ENCODE measurements at places on chromosomes 7 and 10.
A peak's percentile ranks its signal among the peaks of the same experiment; 100 is the strongest.

DNA sequence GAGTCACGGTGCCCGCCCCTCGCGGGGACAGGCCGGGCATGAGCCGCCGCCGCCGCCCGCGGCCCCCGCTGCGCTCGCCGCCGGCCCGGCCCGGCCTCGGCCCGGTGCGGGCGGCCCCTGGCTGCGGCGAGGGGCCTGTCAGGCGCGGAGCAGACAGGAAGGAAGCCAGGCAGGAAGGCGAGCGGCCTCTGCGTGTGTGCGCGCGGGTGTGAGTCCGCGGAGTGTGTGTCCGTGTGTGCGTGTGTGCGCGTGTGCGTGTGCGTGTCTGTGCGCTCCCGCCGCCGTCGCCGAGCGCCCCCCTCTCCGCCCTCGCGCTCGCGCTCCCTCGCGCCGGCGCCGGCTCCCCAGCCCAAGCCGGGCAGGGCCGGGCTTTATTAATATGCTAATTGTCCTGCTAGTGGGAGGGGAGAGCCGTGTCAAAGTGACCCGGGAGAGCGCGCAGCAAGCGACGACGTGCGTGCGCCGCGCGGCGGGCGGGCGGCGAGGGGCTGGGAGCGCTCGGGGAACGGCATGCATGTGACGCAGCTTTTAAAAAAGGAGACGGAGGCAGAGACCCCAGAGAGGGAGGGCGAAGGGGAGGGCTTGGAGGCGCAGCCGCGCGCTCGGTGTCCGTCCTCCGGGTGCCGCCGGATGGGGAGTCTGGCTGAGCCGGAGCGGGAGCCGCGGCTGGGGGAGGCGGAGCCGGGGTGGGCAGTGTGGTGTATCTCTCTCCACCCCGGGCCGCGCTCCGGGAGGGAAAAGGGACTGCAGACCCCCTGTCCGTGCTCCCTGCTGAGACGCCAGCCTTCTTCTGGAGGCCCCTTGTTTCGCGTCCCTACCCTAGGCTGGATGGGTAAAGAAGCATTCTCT lies at the start of gene LDB1:
LDB1 (minus strand) TSS at position 227 of the 849 bp plus-strand sequence. CDS start 258 bp downstream, outside the sequence.
- DNase-seq = peak; percentile 85

DNA sequence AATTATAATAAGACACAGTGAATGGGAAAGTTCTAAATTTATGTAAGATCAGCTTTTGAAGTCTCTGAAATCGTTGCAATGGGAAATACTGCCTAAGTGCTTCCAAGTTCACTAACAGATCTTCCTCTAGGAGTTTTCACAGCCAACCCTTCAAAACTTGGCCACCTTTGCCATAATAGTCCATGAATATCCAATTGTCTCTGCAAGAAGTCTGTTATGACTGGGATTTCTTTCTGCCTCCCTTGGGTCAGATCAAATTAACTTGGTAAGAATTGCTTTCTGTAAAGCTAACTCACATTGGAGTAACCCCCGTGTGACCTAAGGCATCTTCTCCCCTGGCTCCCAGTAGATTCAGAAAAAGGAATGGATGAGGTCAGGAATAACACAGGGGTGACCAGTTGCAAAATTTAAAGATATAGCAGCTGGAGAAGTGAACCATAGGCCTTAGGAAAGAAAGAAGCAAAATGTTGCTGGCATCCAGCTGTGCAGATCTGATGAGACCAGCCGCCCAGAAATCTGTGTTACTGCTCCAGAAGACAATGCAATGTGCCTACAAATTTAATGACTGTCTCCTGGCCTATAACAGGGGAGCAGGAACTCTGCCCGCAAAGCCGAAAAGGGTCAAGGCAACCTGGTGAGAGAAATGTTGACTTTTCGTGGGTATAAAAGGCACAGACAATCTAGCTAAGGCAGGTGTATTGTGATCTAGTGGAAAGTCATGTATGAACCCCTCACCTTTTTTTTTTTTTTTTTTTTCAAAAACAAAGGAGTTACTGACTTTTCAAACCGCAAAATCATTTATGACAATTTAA lies 7.5 kb upstream of the OPTN start:
- DNase-seq = no peak

- no peak for DNase-seq
Measured at GRCh38 chr10:5746197-5746596, 61.6 kb downstream of the TASOR2 start.

DNA sequence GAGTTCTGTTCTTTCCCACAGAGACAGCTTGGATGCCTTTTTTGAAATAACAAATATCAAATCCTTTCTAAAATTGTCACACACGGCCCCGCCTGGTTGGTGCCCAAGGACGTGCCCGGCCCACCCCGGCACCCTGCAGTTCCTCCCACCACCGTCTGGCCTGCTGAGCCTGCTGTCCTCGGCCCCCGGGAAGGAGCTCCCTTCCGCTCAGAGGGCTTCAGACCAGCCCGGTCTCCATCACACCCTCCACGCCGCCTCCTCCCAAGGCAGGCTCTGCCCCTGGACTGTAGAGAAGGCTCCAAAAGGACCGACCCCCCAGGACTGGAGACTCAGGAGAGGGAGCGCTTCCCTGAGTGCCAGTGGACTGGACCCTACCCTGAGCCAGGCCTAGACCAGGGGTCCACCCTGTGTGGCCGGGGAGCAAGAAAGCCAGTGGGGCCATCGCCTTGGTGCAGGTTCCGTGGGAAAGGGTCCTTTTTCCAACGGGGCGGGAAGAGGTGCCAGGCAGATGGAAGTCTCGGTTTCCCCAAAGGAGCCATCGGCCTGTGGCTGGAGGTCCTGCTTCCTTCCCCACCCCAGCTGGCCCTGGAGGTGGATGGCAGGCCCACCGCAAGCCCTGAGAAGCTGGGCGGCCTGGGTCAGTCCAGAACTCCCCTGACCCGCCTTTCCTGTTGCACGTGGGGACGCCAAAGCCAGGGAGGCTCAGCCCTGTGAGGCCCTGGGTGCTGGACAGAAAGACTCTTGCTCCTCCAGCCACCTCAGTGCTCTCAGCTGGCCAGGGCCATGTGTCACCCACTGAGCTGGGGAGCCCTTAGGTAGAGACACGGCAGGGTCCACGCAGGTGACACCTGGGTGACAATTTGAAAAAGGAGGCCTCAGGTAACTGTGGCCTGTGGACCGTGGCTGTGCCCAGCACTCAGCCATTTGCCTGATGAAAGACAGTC lies 69.8 kb downstream of the PWWP2B start:
- no peak for DNase-seq

DNA sequence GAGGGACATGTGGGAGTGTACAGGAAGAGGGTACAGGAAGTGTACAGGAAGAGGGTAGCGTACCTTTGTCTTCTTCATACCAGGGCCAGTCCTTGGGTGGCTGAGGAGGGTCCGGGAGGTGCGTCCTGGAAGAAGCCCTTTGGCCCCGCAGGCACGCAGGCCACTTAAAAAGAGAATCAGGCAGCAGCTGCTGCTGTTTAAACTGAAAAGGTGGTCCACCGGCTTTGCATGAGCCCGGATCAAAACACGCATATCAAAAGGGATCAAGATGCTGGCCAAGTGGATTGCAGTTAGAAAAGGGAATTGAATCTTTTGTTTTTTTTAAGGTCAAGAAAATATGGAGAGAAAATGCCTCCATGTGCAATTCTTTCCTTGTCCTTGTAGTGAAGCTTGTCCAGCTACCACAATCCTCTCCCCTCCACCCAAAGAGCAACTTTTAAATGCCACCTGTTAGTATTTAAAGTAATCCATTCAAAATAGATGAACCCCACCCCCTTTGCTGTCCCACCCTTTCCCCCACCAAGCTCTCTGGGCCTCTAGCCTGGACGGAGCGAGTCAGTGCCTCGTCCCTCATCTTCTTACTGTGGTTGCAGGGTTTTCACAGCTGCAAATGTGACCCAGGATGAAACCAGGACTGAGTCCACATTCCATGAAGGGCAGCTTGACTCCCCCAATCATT lies 142.8 kb downstream of the GLCCI1 start:
- no peak for DNase-seq

Data from hypothalamus (tissue), 51 donors.